ENCODE measurements at places on chromosomes 3 and 15.

DNA sequence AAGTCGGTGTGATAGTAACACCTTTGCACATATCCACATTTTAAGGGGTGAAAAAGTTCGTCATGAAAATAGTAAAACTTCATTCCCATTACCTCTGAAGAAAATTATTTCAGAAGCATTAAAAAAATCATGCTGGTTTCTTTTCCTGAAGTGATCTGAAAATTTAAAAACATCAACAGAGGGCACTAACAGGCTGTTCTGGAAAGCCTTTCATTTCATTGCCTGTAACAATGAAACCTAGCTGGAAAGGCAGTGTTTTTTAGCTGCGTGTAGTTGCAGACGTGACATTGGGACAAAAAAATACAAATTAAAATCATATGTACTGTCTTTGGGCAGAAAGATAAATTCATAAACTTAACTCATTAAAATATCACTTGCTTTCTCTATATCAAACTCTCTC, 993.8 kb downstream of the GBE1 start:
- DNase-seq, result peak; percentile 28

- DNase-seq, result no peak
Observed at GRCh38 chr3:192063570-192063969, 602.6 kb downstream of the PYDC2 start.

- no peak for DNase-seq
Observed at GRCh38 chr15:78616506-78616905, 4.3 kb downstream of the CHRNA3 start.

- peak; percentile 50 for DNase-seq
Observed at GRCh38 chr3:53104762-53105161, 25.5 kb downstream of the RFT1 start.

DNA sequence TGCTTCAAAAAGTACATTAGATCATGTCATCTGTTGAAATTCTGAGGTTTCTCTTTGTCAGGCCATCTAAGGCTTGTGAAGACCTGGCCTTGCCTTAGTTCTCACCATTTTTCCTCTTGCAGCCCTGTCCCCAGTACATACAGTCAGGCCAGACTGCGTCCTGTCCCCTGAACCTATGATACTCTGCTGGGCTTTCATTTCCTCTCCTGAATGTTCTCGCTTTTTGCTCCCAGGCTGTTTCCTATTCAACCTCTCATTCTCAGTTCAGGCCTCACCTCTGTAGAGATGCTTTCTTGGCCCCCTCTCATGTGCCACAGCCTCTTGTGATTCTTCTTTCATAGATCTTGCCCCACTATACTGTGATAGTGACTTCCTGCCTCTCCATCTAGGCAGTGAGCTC, 648.8 kb upstream of the KCNMB2 start:
- no peak for DNase-seq

GRCh38 chr15:35630532-35630931, 84.6 kb upstream of the DPH6 start:
- DNase-seq, result no peak

GRCh38 chr3:12394569-12395271, 89.6 kb upstream of the TSEN2 start:
- peak; percentile 1 for DNase-seq

DNA sequence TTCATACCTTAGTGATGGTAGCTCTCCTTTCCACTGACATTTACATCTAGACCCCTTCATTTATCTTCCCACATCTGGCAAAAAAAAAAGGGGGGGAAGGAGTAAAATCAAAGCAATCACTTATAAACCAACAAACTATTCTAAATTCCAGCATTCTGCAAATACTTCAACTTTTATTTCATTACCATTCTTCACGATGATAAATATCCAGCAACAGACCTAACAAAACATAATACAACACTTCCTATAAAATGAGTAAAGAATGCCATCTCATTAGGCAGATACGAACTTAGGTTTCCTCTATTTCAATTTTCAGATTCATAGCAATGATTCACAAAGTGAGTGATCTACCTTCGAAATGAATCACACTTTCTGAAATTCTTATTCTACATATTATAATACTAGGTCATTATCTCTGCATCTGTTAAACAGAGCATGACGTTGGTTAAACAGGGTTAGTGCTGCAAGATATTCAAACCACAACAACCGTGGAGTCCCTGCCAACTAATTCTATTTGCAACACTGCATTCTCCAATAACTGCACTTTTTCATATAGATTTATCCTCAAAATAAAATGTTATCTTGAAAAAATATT, at the start of gene LRRFIP2:
TSS of gene LRRFIP2 (minus strand) at position 51 of the 595 bp plus-strand sequence. CDS start 25,599 bp downstream, outside the sequence.
- DNase-seq, result peak; percentile 64

- DNase-seq, result peak; percentile 50
Observed at GRCh38 chr3:152718810-152719209, 116.1 kb upstream of the P2RY1 start.

GRCh38 chr3:125212509-125213363, at the start of gene SLC12A8:
Gene SLC12A8 (minus strand): TSS chr3:125212748. CDS start chr3:125211349, 1,399 bp downstream.
- DNase-seq, result no peak

DNA sequence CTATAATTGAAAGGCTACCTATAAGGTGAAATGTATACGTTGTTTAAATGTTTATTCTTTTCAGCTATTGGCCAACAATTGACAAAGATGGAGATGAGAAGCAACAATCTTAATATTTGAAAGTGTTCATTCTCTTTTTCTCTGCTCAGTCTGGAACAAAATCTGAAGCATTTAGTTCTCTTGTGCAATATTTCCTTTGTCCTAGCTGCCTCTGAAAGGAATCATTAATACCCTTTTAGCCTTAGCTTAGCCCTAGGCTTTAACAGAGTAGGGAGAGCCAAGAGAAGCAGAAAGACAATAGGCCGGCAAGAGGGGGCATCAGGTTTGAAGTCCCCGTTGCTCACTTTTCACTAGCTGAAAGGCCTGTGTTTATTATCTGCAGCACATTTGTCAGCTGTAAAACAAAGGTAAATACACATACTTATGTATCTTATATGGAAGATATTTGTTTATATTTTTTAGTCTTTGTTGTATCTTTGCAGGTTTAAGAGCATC, 422.5 kb upstream of the SEMA6D start:
- DNase-seq, result no peak

DNA sequence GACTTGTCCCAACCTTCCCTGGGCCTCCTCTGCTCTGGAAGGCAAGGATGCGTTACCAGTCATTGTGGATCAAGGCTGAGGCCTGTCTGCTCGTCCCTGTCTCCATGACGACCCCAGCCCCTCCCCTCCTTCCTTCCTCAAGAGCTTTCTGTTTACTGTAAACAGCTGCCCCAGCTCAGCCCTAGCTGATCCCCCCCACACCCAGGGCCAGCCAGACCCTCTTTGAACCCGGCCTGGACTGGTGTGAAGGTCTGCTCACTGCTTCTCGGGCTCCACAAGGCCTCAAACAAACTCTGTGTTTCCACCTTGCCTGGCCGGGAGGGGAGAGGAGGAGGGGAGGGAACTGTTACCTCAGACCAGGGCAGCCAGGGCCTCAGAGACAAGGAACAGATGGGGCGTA, 16.9 kb downstream of the VPS18 start:
- no peak for DNase-seq

DNA sequence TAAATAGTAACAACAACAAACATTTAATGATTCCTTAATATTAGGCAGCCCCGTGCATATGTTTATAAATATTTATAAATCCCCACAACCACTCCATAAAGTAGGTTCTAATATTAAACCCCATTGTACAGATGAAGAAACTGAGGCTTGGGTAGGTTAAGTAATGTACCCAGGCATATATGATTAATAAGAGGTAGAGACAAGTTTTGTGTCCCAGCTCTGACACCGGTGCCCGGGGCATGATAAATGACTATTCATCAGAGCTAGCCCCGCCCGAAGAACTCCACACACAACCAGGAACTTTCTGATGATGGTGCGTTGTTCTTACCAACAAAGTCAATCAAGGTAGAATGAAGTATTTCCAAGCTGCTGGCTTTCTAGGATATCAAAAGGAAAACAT, 19.4 kb downstream of the CDCP1 start:
- DNase-seq, result no peak

- no peak for DNase-seq
Observed at GRCh38 chr3:119885746-119886530, 104.0 kb downstream of the NR1I2 start.

GRCh38 chr3:110405830-110406585, 665.6 kb upstream of the NECTIN3 start:
- no peak for DNase-seq

DNA sequence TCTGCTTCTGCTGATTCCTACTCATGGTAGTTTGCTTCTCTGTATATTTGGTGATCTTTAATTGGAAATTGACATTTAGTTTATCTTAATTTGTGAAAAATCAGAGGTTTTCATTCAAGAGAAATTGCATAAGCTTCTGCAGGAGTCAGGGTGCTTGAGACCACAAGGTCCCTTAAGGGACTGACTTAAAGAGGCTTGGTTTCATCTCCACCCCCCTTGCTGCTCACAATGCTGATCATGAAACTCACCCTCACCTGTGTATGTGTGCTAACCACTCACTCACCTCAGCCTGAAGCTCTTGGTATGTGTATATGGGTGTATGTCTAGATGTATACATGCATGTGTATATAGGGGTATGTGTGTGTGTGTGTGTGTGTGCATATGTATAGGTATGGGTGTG, 11.4 kb downstream of the PGPEP1L start:
- no peak for DNase-seq

GRCh38 chr3:64656544-64656943, 31.3 kb downstream of the ADAMTS9 start:
- DNase-seq, result no peak

All from HT1080 (cell line).